Neuronal stem cell (in vitro differentiated cells): ENCODE measurements at places on chromosomes 7 and 10.

DNA sequence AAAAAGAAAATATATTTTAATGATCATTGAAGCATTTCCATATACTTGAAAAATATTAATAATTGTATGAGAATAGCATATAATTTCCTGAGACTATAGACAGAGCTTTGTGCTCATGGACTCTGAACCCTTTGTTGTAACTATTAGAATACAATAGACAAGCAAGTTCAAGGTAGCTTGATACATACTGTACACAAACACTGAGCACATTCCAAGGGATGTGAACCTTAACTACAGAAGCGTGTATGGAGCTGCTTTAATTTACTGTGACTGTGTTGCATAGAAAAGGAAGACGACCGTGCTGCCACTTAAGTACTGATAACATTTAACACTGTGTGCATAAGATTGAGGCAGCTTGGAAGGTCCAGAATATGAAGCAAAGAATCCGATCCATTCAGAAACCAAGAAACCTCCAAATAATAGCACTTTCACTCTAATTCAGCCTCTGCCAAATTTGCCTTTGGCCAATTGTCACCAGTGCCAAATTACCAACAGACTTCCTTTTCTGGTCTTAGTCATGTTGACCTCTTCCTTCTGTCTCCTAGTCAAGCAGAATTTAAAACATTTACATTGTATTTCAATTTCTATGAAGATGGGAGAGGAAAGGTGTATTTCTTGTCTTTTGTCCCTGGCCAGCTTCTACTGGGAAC, 566.1 kb upstream of the GALNT17 start:
- no peak for DNase-seq

GRCh38 chr10:88243836-88244730, 339.0 kb downstream of the RNLS start:
- DNase-seq = no peak

- no peak for DNase-seq
Measured at GRCh38 chr10:129179245-129179971, 287.6 kb upstream of the MGMT start.

GRCh38 chr7:91446819-91447218, 182.6 kb downstream of the FZD1 start:
- DNase-seq = no peak

DNA sequence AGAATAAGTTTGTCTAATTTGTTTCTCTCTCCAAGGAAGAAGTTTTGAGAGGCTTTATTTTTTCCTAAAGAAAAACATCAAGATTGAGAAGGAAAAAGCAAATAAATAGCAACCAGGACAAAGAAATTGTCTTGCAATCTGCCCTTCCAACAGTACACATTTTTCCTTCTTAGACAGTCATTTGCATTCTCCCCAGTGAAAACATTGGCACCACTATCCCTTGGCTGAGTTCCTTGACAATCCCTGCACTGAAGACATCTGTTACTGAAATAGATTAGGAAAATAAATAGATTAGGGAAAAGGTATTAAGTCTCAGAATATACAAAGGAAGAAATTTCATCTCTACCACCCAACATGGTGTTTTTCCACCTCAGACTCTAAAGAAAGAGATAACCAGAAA, 12.2 kb upstream of the TMEM243 start:
- DNase-seq = no peak

GRCh38 chr10:78053211-78053868, 19.7 kb downstream of the RPS24 start:
- no peak for DNase-seq

- no peak for DNase-seq
Measured at GRCh38 chr10:48976196-48976595, 36.6 kb upstream of the LRRC18 start.

GRCh38 chr7:32058002-32058401, 12.2 kb downstream of the PDE1C start:
- DNase-seq = no peak

DNA sequence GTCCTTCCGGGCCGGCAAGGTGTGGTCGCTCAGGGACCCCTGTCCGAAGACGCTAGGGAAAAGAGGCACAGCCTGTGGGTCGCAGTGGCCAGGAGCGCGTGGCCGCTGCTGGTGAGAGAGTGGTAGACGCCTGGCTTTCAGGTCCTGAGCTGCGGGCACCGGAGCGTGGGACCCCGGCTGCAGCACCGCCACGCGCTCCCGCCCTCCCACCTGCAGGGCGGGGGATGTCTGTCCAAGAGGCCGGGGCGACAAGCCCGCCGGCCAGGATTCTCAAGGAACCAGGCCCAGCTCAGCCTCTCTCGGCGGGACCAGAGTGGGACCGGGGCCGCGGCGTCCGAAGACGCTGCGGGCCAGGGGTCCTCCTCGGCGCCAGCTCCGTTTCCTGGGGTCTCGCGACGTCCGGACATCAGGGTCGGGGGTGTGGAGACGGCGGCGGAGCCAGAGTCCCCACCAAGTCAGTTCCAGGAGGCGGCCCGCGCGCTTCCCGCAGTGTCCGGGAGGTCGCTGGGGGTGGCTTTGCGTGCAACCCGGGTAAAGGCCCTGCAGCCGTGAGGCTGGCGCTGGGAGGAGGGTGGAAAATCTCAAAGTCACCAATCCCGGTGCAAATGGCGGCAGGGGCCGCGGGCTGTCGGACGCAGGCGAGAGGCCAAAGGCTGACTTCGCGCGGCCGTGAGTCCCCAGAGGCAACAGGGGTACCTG, 5.5 kb downstream of the ZNF503 start:
- peak; percentile 38 for DNase-seq

- no peak for DNase-seq
Measured at GRCh38 chr7:111528331-111528730, 34.0 kb downstream of the IMMP2L start.

DNA sequence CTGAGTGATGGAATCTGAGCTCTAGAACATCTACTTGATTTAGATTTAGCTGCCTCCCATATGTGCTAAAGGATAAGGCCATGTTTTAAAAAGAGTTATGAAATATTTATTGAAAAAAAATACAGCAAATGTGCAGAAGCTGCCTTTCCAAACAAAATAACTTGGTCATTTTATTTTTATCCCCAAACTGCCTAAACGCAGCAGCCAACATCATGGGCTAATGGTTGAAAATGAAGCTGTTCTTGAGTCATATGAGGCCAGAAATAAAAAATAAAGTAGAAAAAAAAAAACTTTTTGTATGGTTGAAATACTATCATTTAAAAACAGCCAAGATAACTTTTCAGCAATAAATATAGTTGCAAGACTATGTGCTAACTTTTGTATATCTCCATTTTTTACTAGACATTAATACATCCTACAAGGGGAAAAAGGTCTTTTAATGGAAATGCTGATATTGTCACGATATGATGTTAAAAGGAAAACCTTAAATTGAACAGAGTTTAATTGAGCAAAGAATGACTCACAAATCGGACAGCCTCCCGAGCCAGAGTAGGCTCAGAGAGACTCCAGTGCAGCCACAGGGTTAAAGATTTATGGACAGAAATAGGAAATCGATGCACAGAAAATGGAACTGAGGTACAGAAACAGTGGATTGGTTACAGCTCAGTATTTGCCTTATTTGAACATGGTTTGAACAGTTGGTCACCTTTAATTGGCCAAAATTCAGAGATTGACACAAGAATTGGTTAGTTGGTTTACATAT, 305.8 kb downstream of the MDFIC start:
- DNase-seq = no peak

DNA sequence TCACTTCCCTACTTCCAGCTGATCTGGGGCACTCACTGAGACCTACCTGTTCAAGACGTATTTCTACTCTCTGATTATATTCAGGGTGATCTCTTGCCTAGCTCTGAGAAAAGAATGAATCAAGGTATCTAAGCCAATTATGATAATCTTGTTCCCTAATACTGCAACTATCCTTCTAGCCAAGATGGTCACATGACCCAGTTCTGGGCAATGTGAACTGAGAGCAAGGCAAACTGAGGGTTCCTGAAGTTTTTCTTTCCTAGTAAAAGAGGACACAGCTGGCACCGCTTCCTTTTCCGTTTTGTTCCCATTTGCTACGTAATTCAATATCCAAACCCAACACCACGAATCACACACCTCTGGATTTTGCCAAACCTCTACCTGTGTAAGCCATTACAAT, 5.9 kb upstream of the GPAM start:
- no peak for DNase-seq
